ENCODE measurements at places on chromosomes 16 and 17.

GRCh38 chr17:10034719-10035475, 129.8 kb upstream of the RCVRN start:
- peak; percentile 66 for DNase-seq

- no peak for DNase-seq
Measured at GRCh38 chr17:60137731-60138130, 12.0 kb upstream of the CA4 start.

GRCh38 chr17:48530208-48530886, 464 bp downstream of the HOXB1 start:
- no peak for DNase-seq

GRCh38 chr16:74700438-74701225, at the start of gene MLKL:
Gene MLKL (minus strand): TSS chr16:74700862. CDS start chr16:74695757, 5,105 bp downstream.
- no peak for DNase-seq

DNA sequence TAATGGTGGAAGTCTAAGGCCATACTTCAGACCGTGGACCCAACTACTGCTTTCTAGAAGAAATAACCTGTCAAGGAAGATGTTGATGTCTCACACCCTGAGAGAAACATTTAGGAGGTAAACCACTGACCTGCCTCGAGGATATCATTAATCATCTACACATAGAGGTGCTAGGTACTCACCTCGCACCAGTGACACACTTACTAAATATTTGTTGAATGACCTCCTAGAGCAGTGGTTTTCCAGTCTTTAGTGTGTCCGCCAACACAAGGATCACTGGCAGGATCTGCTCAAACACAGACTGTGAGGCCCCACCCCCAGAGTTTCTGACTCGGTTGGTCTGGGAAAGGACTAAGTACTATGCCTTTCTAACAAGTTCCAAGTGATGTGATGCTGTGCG, 197.4 kb upstream of the CACNG5 start:
- DNase-seq = no peak

DNA sequence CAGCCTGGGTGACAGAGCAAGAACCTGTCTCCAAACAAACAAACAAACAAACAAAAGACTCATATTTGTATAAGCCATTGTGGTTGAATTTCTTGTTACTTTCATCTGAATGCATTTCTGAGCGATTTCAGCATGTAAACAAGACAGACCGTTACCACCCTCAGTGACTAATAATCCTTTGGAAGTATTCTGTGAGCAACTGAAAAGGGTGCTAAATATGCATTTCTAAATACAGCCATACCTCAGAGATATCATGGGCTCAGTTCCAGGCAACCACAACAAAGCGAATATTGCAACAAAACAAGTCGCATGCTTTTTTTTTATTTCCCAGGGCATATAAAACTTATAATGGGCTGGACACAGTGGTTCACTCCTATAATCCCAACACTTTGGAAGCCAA, 109.0 kb downstream of the USP31 start:
- DNase-seq = no peak

GRCh38 chr17:38539386-38539785, 66.4 kb downstream of the SRCIN1 start:
- no peak for DNase-seq

DNA sequence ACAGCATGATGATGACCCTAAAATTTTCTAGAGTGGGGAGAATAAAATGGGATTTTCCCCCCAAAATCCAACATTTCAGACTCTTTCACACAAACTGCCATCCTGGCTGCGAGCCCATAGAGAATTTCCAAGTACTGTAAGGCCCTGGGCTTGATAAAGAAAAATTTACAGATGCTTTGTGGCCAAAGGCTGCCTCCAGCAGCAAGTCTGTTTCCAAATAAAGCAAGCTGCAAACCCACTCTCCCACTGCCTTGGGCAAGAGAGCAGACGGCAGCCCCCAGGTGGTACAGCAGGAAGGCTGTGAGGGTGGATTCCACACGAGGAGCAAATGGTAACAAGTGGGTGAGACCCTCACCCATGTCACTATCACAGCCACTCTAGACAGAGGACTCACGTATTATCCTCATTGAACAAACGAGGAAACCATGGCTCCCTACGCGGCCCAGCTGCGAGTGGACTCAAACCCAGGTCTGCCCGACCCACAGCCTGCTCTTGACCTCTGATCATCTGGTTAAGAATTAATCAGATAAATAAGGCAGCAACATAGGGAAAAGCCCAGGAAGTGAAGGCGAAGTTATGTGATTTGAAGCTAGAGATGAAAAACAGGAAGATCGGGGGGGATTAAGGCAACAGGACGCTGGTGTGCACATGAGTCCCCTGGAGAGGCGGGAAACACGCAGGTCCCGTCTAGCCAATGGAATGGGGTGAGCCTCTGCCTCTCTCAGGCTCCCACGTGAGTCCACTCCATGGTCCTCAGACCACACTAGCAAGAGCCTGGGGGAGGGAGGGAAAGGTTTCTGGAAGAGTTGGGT, 37.4 kb downstream of the AXIN2 start:
- no peak for DNase-seq

DNA sequence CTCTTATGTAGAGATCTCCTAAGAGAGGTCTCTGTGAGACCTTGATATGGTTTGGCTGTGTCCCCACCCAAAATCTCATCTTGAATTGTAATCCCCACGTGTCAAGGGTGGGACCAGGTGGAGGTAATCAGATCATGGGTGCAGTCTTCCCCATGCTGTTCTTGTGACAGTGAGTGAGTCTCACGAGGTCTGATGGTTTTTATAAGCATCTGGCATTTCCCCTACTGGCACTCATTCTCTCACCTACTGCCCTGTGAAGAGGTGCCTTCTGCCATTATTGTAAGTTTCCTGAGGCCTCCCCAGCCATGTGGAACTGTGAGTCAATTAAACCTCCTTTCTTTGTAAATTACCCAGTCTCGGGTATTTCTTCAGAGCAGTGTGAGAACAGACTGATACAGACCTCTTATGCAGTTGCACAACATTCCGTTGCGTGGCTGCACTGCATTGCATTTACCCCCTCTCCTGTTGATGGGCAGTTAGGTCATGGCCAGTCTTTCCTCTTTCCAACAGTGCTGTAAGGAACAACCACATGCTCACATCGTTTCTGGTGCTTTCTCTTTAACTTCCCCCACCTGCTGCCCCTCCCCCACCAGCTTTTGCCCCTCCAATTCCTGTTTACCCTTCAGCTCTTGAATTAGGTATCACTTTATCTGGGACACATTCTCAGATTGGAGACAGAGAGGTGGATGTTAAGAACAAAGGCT, 43.6 kb upstream of the MED9 start:
- DNase-seq = no peak

- DNase-seq = no peak
Measured at GRCh38 chr16:29029168-29029994, 44.5 kb downstream of the LAT start.

DNA sequence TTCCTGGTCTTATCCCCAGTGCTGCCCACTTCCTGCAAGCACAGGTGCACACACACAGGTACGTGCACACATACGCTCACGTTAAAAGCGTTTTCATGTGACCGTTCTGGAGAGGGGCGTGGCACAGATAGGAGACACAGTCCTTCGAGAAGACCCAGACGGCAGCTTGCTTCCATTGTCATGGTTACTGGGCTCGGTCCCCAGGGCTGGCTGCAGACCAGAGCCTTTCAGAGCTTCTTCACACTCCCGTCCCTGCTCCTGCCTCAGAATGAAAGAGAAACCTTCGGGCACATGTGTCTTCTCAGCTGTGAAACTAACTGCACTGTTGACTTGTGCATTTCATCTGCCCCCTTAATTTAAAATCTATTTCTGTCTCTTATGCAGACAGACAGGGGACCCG, 154.2 kb downstream of the PITPNC1 start:
- no peak for DNase-seq

DNA sequence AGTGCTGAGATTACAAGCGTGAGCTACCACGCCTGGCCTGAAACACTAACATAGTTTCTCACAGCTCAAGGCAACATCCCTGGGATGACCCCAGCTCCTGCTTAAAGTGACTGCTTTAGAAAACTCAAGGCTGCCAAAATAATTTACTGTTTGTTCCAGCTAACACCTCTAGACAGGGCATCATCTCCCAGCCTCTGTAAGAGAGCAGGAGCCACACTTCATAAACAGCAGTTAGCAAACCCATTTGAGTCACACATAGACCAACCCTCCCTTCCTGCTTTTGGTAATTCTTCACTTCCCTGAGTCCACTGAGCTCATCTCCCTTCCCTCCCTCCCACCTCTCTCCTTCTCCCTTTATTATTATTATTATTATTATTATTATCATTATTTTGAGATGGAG, 201.3 kb downstream of the XYLT1 start:
- DNase-seq = no peak

DNA sequence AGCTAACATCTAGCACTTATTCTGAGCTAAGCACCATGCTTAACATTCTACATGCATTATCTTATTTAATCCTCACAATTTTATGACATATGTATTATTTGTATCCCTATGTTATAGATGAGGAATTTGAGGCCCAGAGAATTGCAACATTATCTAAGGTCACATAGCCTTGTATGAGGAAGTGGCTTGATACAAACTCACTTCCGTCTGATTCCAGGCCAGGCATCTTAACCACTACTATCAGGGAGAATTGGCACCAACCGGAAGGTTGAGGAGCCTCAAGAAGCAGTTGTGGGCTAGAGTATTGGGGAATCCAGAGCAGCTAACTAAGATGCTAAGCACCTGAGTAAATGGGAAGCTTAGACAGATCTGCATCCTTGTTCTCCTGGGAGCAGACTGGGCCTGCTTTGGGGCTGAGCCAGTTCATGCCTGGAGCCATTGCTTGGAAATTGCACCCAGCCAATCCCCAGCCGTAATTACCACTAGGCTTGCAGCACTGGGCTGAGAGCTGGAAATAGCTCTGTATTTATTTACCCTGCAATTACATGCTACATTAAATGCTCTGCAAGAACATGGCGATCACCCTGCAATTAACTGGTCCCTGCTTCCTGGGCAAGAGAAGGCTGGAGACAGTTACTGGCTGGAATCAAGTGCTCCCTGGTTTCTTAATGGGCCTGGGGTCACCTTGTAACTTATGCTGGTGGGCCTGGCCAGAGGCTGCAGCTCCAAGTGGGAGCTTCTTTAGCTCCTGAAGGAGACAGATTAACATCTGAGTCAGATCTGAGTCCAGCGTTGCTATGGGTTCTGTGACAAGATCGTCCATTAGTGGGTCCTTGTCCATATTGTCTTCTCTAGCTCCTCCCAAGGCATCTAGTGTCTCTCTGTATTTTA, 273.1 kb upstream of the CCL2 start:
- no peak for DNase-seq

DNA sequence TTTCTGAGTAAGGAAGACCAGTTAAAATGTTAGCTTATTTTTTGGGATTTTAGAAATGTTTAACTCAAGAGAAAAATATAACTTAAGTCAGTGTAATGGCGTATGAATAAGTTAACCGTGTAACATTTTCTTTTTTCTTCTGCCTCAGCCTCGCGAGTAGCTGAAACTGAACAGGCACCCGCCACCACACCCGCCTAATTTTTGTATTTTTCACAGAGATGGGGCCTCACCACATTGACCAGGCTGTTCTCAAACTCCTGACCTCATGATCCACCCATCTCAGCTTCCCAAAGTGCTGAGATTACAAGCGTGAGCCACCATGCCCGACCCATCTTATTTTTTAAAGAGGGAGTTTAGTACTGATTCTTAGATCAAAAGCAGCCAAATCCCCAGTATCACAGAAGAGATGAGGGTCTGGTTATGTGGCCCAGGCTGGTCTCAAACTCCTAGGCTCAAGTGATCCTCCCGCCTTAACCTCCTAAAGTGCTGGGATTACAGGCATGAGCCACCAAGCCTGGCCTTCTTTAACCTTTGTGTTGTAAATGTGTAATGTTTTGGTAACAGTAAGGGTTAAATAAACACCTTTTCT, 16.8 kb downstream of the PITPNC1 start:
- DNase-seq = no peak

DNA sequence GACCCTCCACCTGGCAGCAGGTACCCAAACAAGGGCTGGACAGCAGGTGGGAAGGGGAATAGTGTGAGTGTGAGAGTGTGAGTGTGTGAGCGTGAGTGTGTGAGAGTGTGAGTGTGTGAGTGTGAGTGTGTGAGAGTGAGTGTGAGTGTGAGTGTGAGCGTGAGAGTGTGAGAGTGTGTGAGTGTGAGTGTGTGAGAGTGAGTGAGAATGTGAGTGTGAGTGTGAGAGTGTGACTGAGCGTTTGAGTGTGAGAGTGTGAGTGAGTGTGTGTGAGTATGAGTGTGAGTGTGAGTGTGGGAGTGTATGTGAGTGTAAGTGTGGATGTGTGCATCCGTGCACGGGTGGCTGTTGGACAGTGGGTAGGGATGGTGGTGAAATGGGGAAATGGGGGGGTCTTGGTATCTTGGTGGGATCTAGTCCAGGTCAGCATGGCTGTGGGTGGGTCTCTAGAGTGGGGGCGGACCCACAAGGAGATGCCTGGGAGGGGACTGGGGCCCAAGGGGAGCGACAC, 408 bp downstream of the ADGRG1 start:
- no peak for DNase-seq

DNA sequence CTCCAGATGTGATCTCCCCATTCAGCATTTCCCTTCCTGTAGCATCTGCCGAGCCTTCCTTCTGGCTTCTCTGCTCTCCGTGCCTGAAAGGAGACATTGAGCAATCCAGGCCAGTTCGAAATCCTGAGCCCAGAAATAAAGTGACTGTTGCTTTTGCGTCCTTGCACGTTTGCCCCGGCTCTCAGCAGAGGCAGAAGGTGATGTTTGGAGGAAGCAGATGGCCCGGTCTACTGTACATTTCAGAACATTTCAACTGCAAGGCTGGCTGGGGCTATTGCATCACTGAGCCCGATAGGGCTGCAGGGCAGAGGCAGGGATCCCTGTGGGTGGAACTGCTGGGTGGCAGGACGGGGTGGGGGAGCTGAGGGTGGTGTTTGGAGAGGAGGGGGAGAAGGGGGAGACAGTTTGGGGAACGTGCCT, 29.4 kb downstream of the IRF8 start:
- DNase-seq = no peak

- DNase-seq = no peak
Measured at GRCh38 chr16:69599731-69600130, 34.0 kb downstream of the NFAT5 start.

GRCh38 chr17:64041912-64042311, 21.5 kb upstream of the ICAM2 start:
- DNase-seq = no peak

GRCh38 chr17:74190807-74191406, 12.6 kb upstream of the RPL38 start:
- no peak for DNase-seq

- DNase-seq = no peak
Measured at GRCh38 chr17:77596491-77597417, 361.7 kb upstream of the TNRC6C start.

DNA sequence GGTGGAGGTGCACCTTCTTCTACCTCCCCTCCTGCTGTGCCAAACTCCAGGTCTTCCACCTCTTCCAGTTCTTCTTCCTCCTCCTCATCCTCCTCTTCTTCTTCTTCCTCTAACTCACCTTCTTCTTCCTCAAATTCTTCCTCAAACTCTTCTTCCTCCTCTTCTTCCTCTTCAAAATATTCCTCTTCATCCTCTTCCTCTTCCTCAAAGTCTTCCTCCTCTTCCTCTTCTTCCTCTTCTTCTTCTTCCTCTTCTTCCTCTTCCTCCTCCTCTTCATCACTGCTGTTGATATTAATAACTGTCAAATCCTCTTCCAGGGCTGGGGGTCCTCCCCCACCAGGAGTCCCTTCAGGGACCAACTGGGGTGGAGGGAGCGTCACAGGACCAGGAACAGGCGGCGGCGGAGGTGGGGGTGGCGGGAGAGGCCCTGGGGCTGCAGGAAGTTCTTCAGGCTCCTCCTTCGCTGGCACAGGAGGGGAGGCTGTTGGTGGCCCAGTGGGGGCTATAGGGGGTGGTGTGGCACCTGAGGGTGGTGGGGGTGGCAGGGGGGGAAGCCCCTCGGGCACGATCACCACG, 30.7 kb upstream of the ALOX15 start:
- DNase-seq = no peak

GRCh38 chr16:3171181-3171854, 16.7 kb upstream of the OR1F1 start:
- no peak for DNase-seq

GRCh38 chr16:70659546-70659945, 13.2 kb downstream of the IL34 start:
- no peak for DNase-seq
